SW 1271 (cell line): ENCODE measurements at places on chromosomes 7 and 10.

DNA sequence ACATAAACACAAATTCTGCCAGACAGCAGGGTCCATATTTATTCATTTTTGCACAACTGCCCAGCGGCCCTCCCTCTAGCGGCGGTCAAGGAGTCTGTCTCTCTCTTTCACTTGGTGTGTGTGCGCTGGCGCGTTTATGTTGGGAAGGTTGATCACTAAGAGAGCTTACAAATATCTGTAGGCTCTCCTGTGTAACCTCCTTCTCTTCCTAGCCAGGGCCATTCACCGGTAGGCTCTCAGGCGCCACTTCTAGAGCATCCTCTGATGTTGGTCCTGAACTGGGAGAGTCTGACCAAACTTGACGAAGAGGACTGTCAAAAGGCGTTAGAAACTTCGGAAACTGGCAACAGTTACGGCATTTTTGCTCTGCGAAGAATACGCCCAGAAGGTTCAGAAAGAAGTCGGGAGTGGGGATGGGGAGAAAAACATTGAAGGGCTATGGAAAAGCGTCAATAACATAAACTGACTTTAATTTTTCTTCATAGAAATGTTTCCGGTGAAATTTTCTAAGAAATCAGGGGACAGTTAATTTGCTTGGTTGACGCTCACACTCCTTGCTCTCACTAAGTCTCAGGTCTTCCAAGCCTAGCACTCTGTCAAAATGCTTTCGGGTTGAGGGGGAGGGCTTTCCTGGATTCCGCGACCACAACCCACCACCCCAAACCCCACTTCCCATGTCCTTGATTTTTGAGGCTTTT is 731.1 kb downstream of the ZWINT start:
- no peak for DNase-seq

- peak; percentile 83 for DNase-seq
These were observed 24.0 kb upstream of the PAPSS2 start for GRCh38 chr10:87635498-87636312.

GRCh38 chr7:85883-86515 is 106.4 kb upstream of the FAM20C start:
- DNase-seq: no peak

DNA sequence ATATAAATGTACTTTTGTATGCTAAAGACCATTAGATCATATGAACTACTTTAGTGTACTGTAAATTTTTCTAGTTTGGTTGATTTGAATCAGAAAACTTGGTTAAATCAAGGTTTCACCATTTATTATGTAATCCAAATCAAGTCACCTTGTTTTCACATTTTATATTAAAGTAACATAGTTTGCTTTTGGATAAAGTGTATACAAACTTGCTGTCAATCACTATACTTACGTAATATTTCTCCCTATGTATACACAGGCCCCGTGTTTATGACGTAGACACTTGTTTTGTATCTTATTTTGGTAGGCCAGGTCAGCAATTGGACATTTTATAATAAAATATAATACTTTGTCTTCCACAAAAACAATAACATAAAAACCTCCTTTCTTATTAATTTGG is 32.2 kb downstream of the NAMPT start:
- DNase-seq: no peak

DNA sequence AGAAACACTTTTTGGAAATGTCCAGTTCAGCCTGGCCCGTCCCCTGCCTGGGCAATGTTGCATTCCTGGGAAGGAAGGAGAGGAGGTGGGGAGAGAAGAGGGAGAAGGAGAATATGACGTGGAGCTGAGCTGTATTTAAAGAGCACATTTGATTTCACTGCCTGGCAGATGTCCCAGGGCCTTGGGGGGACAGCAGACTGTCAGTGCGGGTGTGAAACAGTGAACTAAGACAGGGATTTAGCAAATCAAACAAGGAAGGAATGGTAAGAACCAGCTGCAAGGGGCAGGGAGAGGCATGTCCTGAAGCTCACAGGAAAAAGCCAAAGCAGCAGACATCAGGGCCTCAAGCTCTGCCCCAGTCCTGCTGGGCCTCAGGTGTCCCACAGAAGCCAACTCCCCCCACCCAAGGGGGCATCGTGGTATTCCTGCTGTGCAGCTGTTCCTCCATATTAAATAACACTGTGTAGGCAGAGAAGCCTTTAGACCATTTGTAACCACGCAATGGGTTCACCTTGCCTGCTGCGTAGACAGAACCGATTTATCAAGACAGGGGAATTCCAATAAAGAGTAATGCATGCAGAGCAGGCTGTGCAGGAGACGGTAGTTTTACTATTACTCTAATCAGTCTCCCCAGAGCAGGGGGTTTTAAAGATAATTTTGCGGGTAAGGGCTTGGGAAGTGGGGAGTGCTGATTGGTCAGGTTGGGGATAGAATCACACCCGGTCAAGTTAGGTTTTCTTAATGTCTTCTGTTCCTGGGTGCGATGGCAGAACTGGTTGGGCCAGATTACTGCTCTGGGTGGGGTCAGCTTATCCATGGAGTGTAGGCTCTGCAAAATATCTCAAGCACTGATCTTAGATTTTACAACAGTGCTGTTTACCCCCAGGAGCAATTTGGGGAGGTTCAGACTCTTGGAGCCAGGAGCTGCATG is 18.3 kb downstream of the LEP start:
- DNase-seq: no peak

DNA sequence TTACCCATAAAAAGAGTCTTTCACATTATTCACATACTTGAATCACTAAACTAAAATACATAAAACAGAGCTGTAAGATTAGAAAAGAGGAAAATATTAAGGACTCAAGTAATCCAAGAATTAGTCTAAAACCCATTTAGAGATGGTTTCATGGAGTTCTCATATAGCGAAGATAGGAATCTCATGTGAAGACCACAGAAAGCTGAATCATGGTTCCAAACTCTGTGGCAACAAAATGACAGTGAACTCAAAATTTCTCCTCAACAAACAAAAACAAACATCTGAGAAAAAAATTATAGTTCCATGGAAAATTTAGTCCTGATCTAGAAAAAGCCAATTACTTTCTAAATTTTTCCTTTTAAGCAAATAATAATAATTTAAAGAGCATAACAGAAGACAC is 34.6 kb downstream of the BAZ1B start:
- no peak for DNase-seq

DNA sequence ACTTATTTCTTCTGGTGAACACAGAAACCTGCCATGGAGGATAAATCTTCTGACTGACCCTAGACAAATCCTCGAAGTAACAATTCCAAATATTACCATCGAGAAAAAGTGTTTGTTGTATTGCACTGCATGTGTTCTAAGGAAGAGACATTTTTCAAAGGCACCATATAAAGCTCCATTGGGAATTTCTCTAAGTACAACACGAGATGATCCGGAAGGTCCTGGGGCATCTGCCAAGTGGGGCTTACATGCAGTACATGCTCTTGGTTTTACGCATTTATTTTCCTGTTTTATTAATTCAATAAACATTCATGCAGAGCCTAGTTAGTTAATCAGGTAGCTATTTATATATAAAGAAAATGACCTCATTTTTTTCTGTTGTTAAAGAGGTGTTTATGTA is 692.0 kb upstream of the IGFBP3 start:
- no peak for DNase-seq

- DNase-seq: no peak
These were observed 201.3 kb downstream of the MYOF start for GRCh38 chr10:93280699-93281366.

DNA sequence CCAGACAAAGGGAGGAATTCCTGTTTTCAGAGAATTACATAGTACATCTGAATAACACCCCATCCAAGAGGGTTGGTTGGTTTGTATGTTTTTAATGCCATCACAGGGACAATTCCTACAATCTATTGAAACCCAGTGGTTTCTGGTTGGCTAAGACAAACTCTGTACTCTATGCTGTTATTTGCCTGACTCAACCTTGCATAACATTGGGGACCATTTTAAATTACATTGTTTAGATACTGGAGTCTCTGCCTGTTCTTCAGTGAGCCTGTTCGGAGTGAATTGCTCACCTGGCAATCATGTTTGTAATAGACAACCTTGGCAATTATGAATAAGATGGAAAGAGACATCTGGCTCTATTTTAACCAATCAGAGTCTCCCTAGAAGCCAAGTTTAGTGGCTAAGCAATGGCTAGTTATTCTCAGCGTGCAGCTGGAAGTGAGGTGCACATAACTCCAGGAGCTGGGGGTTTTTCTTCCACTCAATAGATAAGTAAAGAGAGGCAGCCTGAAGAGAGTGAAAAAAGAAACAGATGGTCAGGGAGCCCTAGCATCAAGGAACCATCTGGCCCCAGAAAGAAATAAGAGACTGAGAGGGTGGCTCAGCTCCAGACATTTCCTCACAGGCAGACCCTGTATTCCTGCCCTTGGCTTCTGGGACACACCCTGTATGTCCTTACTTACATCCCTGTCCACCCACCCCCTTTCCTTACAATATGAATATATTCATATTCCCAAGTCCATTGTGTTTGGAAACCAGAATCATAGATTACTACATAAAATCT is 21.2 kb upstream of the SLC35G1 start:
- DNase-seq: no peak

- DNase-seq: no peak
These were observed 29.1 kb downstream of the TES start for GRCh38 chr7:116239434-116239833.
